ENCODE measurements at places on chromosomes 2 and 18.

DNA sequence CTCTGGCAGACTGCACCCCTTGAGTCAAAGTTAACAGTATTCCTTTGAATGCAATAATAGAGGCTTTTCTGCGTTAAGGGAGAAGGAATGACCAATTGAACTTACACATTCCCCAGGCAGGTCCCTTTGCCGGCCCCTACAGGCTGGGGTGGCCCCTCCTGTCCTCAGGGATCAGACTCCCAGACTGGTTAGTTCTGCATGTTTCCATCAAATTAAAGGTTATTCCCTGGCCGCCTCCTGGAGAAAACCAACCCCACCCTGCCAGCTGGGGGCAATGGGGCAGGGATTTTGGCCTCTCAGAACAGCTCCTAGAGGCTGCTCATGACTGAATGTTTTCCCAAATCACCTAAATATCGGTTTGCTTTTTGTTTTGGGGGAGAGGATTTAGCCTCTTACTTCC is 199.6 kb downstream of the MGAT5 start:
- no peak for DNase-seq

- DNase-seq, result no peak
Observed at GRCh38 chr2:39646267-39646666, 19.4 kb upstream of the TMEM178A start.

- no peak for DNase-seq
Observed at GRCh38 chr2:72821983-72822382, 3.9 kb downstream of the EXOC6B start.

DNA sequence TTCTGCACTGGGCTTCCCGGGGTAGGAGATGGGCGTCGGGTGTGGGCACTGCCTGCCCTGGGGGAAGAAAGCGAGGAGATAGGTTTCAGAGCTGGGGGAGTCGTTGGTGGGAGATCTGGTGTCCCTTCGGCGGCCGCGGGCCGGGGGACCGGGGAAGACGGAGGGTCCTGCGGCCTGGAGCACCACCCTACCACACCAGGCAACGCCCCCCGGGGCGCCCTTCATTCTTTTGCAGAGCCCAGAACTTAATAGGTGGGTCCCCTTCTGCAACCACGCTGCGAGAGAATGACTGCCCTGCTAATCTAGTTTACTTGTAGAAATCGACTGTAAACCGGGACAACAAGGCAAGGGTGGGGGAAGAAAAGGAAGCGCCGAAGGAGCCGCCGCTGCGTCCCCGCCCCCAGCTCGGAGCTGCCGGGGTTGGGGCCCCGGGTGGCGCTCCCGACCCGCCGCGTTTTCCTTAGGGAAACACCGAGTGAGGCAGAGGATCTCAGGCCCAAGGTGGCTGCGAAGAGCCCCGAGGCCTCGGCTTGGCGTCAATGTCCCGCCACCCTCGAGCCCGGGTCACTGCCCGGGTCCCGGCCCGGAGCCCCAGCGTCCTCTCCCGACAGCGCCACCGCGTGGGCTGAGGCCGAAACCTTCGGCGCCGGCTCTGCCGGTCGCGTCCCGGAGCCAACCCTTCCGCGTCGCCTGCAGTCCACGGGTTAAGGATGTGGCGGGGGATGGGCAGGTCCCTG is 5.4 kb upstream of the SATB2 start:
- DNase-seq, result no peak

- no peak for DNase-seq
Observed at GRCh38 chr2:205732314-205732713, 50.0 kb downstream of the NRP2 start.

- no peak for DNase-seq
Observed at GRCh38 chr2:138779781-138780445, at the start of gene NXPH2. Gene NXPH2 (minus strand): TSS chr2:138780390. CDS start chr2:138780241, 149 bp downstream.

GRCh38 chr2:20291846-20292408 is 58.7 kb downstream of the PUM2 start:
- DNase-seq, result no peak

DNA sequence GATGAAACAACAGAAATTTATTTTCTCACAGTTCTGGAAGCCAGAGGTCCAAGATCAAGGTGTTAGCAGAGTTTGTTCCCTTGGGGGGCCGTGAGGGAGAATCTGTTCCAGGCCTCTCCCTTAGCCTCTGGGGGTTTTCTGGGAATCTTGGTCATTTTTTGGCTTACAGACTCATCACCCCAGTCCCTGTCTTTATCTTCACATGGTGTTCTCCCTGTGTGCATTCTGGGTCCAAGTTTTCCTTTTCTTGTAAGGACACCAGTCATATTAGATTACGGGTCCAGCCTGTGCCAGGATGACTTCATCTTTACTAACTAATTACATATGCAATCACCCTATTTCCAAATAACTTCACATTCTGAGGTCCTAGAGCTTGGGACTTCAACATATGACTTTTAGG is 292.5 kb upstream of the TRIB2 start:
- DNase-seq, result no peak

Data from stimulated activated CD8-positive, alpha-beta memory T cell treated with anti-CD3 and anti-CD28 coated beads, Interleukin-15, amount 100 ng/mL, for 48 hours (primary cell).